Left ventricle myocardium superior (tissue), 1 donor: ENCODE measurements at places on chromosomes 11 and 22.

DNA sequence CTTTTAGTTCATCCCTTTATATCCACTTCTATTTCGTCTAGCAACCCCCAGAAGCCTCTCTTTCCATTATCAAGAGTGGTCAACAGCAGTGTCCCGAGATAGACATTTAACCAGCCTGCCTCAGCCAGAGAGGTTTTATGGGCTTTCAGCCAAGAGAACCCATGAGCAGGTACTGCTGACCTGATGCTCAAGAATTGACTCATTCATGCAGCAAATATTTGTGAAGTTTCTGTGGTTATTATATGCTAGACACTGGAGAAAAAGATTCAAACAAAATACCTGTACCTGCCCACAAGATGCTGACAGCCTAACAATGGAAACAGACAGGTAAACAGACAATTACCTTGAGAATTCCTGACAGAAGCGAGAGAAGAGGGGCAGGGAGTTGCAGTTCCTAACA lies 9.7 kb upstream of the LRRC55 start:
- no peak for DNase-seq

GRCh38 chr11:17477084-17477333 lies 364 bp upstream of the ABCC8 start:
- DNase-seq, result no peak

DNA sequence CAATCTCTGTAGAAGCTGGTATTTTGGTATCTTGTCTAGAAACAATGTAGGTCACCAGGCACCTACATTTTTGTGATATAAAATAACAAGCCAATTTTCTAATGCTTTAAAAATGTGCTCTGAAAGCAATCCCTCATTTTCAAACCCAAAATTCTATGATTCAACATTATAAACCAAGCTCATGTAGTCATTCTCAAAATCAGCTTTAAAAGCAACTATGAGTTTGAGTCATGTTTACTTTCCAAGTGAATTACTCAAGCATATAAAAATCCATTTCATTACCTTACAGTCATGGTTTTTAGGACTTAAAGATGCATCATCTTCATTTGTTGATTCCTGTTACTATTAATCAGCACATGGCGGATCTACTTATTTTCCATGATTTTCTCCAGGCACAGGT lies 216.4 kb downstream of the GRM5 start:
- no peak for DNase-seq

GRCh38 chr11:120540744-120541465 lies 29.4 kb downstream of the GRIK4 start:
- DNase-seq, result no peak

DNA sequence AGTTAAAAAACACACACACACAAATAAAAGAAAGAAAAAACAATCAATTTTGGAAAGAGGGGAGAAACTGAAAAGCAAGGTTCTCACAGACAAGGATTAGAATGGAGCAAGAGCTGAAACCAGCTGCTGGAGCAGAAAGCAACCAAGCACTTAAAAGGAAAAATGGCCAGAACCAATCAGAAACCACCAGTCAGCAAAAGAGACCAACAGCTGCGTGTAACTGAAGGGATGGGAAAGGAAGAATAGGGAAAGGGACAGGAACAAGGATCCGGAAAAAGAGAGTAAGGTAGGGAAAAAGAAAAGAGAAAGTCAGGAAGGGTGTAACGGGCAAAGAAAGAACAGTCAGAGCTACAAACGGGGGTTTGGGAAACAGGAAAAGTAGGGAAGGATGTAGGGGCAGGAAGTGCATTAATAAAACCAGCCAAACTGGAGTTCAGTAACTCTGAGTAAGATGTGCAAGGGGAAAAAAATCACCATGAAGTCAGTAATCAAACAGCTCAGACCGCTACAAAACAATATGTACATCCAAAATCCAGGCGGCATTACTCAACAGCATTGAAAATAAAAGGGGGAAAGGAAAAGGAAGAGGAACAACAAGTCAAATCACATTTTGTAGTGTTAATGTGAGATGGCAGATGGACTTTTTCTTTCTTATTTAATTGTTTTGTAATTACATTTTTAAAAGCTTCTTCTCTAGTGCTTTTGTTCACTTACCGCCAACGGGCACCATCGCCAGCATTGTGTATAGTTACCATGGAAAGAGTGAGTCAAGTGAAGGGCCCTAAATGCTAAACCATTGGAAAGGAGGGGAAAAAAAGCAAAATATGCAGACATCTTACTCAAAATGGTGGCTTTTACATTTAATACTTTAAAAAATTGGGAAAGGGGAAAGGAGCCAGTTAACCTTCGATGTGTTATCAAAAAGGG lies 49.2 kb downstream of the APOL5 start:
- DNase-seq, result no peak

GRCh38 chr11:128835741-128836430 lies 31.2 kb downstream of the KCNJ1 start:
- DNase-seq, result peak; percentile 75
